ENCODE measurements at places on chromosomes 5 and 9. TPM values are rescaled to one million over a fixed set of nuclear protein-coding genes. Genes with fewer than 3 reads are reported as not detected.

Gene HAVCR2
- 3.1 TPM for total RNA-seq

GRCh38 chr9:2022560-2022959, 7.4 kb downstream of the SMARCA2 start:
- H3K27ac ChIP-seq, result no peak overlapping the region
- no peak overlapping the region for H3K4me3 ChIP-seq
- H3K4me1 ChIP-seq, result peaks cover 6% of the 10 kb centered on the region
- no peak for DNase-seq
- no peaks in the 10 kb centered on the region for H3K27me3 ChIP-seq

Gene MELK
- total RNA-seq, result 39.8 TPM

DNA sequence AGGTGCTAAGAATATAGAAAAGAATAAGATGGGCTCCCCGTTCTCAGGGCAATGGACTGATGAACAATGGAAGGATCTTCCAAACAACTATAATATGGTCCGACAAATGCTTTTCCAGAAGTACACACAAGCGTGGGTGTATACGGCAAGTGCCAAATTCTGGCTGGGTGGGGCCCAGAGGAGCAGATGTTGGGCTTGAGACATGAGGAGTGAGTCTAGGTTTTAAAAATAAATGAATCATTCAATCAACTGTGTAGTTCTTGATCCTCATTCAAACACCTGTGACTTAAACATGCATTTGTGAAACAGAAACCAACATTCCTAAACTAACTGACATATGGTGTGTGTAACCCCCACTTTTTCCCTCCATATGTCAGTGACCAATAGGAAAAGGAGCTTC, 47.9 kb downstream of the MFAP3 start:
- no peaks in the 10 kb centered on the region for H3K27me3 ChIP-seq
- H3K4me1 ChIP-seq, result no peaks in the 10 kb centered on the region
- no peak overlapping the region for H3K4me3 ChIP-seq
- H3K27ac ChIP-seq, result no peak overlapping the region

GRCh38 chr9:133230093-133230492, 21.0 kb upstream of the OBP2B start:
- H3K4me1 ChIP-seq, result no peaks in the 10 kb centered on the region
- no peak overlapping the region for H3K27ac ChIP-seq
- H3K27me3 ChIP-seq, result no peaks in the 10 kb centered on the region
- H3K4me3 ChIP-seq, result no peak overlapping the region
- no peaks in the 10 kb centered on the region for H3K36me3 ChIP-seq

Gene ORM2
- not detected for total RNA-seq

Gene SLC27A6
- 0.67 TPM for total RNA-seq

DNA sequence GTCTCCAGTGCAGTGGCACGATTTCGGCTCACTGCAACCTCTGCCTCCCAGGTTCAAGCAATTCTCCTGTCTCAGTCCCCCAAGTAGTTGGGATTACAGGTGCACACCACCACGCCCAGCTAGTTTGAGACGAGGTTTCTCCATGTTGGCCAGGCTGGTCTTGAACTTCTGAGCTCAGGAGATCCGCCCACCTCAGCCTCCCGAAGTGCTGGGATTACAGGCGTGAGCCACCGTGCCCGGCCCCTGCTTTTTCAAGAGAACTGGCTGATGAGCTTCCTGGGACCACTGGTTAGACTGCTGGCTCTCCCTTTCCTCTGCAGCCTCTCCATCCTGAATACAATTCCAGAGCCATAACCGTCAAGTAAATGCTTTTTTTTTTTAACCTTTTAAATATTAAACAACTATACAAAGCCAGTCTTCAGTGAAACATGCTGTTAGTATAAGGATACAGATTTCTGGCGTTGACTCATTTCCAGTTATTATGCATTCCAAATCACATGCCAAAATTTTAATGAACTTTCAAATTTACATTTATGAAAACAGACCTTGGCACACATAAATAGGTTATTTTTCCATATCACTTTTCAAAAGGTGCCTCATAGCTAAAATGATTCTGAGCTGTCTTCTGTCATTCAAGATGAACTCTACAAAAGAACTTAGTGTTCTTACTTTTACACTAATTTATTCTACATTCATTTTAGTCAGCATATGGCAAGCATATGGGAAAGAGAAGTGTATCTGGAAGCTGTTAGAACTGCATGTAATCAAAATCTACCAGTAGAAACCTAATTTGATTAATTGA, 116.0 kb downstream of the MLLT3 start:
- H3K4me3 ChIP-seq, result no peak overlapping the region
- no peaks in the 10 kb centered on the region for H3K27me3 ChIP-seq
- no peaks in the 10 kb centered on the region for H3K36me3 ChIP-seq
- no peak for DNase-seq
- H3K27ac ChIP-seq, result no peak overlapping the region

Measured in colonic mucosa (tissue), 4 donors.